Thyroid gland (tissue), 4 donors: ENCODE measurements at places on chromosomes 1 and 21. TPM values are rescaled to one million over a fixed set of nuclear protein-coding genes. Genes with fewer than 3 reads are reported as not detected.

- DNase-seq = no peak
Measured at GRCh38 chr1:25870614-25871013, 4.9 kb downstream of the PAQR7 start.

DNA sequence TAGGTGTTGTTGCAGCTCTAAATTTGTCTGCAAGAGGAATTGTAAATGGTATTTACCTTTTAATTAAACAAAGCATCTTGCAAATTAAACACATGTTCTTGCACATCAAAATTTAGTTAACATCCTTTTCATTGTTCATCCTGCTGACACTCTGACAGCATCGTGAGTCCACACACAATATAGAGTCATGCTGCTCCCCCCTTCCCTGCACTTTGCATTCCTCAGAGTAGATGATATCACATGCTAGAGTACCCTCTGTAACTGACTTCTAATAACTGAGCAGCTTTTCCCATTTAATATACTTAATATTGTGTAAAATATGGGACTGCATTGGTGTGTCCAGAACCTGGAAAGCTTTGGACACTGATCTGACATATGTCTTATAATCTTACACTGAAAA lies 138.8 kb upstream of the DPYD start:
- DNase-seq = no peak

Gene NGF
- total RNA-seq = not detected

Gene TSNAX
- 32.0 TPM for total RNA-seq
